CD4-positive, alpha-beta memory T cell (primary cell): ENCODE measurements at places on chromosomes 3 and 15. TPM values are rescaled to one million over a fixed set of nuclear protein-coding genes. Genes with fewer than 3 reads are reported as not detected.

The CPLX3 gene
- not detected for polyA plus RNA-seq

- H3K36me3 ChIP-seq: no peaks in the 10 kb centered on the region
- no peak overlapping the region for H3K27ac ChIP-seq
- H3K4me3 ChIP-seq: no peak overlapping the region
- no peaks in the 10 kb centered on the region for H3K27me3 ChIP-seq
- no peak for DNase-seq
Measured at GRCh38 chr15:57541271-57541670, 50.4 kb upstream of the MYZAP start.

DNA sequence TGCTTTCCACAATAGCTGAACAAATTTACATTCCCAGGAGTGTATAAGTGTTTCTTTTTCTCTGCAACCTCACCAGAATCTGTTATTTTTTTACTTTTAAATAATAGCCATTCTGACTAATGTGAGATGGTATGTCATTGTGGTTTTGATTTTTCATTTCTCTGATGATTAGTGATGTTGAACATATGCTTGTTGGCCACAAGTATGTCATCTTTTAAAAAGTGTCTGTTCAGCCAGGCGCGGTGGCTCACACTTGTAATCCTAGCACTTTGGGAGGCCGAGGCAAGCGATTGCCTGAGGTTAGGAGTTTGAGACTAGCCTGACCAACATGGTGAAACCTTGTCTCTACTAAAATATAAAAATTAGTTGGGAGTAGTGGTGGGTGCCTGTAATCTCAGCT is 619.3 kb downstream of the SI start:
- no peak overlapping the region for H3K4me3 ChIP-seq
- DNase-seq: no peak

DNA sequence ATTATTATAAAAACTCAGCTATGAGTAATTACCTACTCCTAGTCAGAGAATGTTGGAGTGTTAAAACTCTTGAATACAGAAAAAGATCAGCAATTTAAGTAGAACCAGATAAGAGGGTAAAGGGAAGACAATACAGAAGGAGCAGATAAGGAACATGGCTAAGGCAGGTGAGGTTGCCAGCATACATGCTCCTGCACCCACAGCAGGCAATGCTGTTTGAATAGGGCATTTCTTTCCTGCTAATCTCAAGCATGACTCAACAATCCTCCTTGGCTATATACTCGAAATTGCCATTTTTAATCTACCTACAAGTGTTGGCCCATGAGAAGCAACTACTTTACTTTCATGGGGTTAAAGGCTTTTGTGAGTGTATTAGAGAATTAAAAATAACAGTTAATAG is 494.5 kb downstream of the DIPK2A start:
- H3K4me1 ChIP-seq: no peaks in the 10 kb centered on the region
- no peak overlapping the region for H3K27ac ChIP-seq
- H3K36me3 ChIP-seq: no peaks in the 10 kb centered on the region
- no peaks in the 10 kb centered on the region for H3K27me3 ChIP-seq

- no peak for DNase-seq
- no peaks in the 10 kb centered on the region for H3K27me3 ChIP-seq
- no peak overlapping the region for H3K27ac ChIP-seq
- no peak overlapping the region for H3K4me3 ChIP-seq
- no peaks in the 10 kb centered on the region for H3K4me1 ChIP-seq
Measured at GRCh38 chr3:106946866-106947265, 430.4 kb upstream of the CCDC54 start.

- H3K4me3 ChIP-seq: no peak overlapping the region
- no peaks in the 10 kb centered on the region for H3K27me3 ChIP-seq
- DNase-seq: no peak
Measured at GRCh38 chr3:170611751-170612150, 25.9 kb upstream of the SLC7A14 start.

GRCh38 chr15:31442699-31443111 is 116.1 kb downstream of the KLF13 start:
- H3K27ac ChIP-seq: no peak overlapping the region
- H3K4me1 ChIP-seq: peaks cover 39% of the 10 kb centered on the region
- H3K36me3 ChIP-seq: no peaks in the 10 kb centered on the region
- DNase-seq: no peak
- H3K4me3 ChIP-seq: no peak overlapping the region
- H3K27me3 ChIP-seq: no peaks in the 10 kb centered on the region

GRCh38 chr3:61530355-61530754 is 31.0 kb upstream of the PTPRG start:
- H3K27me3 ChIP-seq: no peaks in the 10 kb centered on the region
- H3K36me3 ChIP-seq: no peaks in the 10 kb centered on the region
- no peak for DNase-seq

The CCDC54 gene
- polyA plus RNA-seq: 0.18 TPM

- H3K4me3 ChIP-seq: no peak overlapping the region
- H3K4me1 ChIP-seq: no peaks in the 10 kb centered on the region
- H3K36me3 ChIP-seq: no peaks in the 10 kb centered on the region
- no peaks in the 10 kb centered on the region for H3K27me3 ChIP-seq
Measured at GRCh38 chr3:30277494-30277893, 328.9 kb upstream of the TGFBR2 start.

DNA sequence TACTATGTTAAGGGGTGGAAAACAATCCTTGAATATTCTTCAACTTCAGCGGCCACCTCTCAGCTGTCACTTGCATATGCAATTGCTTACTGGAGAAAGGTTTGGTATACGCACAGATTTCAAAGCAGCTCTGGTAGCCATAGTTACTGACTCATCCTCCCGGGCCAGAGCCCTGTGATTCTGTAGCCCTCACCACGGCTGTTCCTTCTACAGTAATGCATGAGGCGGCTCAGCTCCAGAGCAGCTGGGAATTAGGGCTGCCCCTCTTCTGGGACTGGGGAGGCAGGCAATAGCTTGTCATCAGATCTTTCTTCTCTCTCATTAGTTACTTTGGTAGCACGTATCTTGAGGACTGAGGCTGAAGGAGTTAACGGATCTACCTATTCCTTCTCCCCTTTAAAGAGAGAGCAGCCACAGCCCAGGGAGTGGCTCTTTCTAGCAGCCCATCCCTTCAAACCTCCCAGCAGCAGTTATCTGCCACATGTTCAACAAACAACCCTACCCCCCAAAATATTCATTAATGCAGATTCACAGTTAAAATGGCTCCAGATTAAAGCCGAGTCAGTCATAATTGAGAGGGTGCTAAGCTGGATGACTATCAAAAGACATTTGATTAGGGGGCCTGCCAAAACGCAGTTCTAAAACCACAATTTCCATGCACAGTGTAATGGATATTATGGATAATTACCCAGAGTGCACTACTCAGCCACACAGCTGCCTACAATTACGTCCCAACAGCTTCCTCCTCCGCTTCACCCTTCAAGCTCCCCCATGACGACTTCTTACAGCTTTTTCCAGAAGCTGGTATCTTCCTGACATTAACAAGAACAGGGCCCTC is 54.7 kb downstream of the ETV5 start:
- H3K4me1 ChIP-seq: no peaks in the 10 kb centered on the region
- no peaks in the 10 kb centered on the region for H3K36me3 ChIP-seq
- H3K4me3 ChIP-seq: no peak overlapping the region
- DNase-seq: no peak

The VILL gene
- polyA plus RNA-seq: 18.0 TPM

DNA sequence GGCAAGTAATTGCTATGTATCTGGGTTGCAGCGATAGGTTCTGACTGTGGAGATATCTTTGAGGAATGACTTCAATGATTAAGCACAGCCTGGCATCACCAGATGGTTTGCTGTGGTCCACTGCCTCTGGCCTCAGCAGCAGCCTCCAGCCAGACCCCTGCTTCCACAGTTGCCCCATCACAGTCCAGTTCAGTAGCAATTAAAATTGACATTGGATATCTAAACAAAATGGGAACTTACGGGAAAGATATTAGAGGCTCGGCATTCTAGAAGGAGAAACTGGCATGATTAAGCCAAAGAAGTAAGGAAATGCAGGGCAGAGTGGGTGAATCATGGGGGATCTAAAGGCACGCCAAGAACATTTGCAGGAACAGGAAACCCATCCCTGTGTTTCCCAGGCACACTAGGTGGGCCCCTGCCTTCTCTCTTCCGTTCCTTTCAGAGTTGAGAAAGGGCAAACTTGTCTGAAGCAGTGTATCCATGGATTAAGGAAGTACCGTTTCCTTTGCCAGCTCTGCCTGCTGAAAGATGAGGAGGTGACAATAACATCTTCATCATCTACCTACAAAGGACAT is 36.3 kb upstream of the SH3BP5 start:
- H3K4me1 ChIP-seq: peaks cover 14% of the 10 kb centered on the region
- no peak for DNase-seq
- no peak overlapping the region for H3K27ac ChIP-seq
- no peak overlapping the region for H3K4me3 ChIP-seq

DNA sequence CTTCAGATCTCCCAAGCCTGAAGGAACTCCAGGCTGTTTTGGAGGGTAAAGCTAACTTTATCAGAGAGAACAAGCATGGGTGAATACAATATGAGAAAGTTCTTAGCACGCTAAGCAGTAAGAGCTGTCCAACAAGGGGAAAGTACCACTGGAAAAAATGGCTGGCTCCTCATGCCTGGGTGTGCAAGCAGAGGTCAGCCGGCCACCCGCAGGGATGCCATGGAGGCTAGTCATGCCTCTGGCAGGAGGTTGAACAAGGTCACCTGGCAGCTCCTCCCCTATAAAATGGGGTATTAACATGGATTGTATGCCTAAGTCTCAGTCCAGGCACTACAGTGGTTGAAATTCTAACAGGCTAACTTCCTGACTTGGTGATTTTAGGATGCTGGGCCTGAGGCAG is 75.4 kb upstream of the SLC6A1 start:
- H3K27ac ChIP-seq: no peak overlapping the region
- DNase-seq: no peak
- H3K4me1 ChIP-seq: no peaks in the 10 kb centered on the region
- no peak overlapping the region for H3K4me3 ChIP-seq
- no peaks in the 10 kb centered on the region for H3K27me3 ChIP-seq

DNA sequence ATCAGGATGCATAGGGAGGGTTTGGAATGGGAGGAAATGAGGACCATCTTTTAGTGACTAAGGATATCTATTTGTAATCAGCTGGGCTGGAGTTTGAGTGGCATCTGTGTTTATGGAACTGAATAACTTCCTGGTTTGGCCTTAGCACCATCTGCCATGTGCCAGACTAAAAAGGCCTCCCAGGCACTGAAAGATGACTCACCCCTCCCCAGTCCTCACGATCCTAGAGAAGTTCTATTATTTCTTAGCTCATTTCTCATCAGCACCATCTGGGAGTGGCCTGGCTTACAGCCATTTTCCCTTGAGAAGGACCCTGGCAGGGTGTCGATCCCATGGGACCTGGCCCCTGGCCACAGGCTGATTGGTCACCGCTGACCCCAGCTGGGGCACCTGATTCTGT is 23.9 kb upstream of the CTXND1 start:
- no peaks in the 10 kb centered on the region for H3K4me1 ChIP-seq
- DNase-seq: no peak
- no peaks in the 10 kb centered on the region for H3K36me3 ChIP-seq
- H3K4me3 ChIP-seq: no peak overlapping the region
- H3K27me3 ChIP-seq: no peaks in the 10 kb centered on the region

The SHQ1 gene
- 6.6 TPM for polyA plus RNA-seq

- H3K4me3 ChIP-seq: no peak overlapping the region
- peaks cover 3% of the 10 kb centered on the region for H3K27me3 ChIP-seq
- no peaks in the 10 kb centered on the region for H3K36me3 ChIP-seq
- DNase-seq: no peak
- peaks cover 10% of the 10 kb centered on the region for H3K4me1 ChIP-seq
Measured at GRCh38 chr15:68528626-68529290, 50.0 kb upstream of the CORO2B start.

DNA sequence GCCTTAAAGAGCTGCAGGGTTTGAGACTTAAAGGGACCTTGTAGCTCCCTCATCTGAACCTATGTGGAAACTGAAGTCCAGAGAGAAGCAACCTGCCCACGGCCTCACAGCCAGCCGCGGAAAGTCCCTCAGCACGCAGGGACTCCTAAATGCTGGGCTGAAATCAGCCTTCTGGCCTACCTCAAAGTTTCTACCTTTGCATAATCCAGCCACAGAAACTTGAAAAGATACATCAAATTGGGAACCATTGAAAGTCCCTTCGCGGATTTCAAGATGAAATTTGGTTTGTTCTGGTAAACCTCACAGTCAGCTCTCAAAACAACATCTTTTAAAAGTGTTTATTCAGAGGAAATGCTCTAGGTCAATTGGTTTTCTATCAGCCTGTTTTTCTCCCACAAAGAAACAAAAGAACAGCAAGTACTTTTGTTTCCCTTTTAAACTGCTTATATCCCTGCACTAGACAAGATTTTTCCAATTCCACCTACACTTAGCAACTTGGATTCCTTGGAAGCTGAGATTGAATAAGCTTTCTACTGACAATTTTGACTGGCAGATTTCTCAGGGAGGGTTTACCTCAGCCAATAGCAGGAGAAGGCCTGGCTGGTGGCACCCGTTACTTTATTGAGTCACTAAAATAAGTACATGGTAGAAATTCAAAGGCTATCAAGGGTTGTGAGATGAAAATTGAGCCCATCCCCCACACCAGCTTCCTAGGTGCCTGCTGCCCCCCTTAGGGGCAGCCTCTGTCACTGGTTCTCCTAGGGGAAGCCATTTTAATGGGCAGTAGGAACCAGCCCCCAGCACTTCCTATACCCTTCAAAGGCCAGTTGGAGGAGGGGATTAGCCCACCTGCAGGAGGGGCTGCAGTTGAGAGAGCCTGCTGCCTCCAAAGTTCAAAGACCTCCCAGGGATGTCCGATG is 171.2 kb downstream of the ADAMTS17 start:
- no peaks in the 10 kb centered on the region for H3K4me1 ChIP-seq
- no peaks in the 10 kb centered on the region for H3K27me3 ChIP-seq
- no peak overlapping the region for H3K4me3 ChIP-seq
- DNase-seq: no peak
- H3K27ac ChIP-seq: no peak overlapping the region

The EIF2A gene
- polyA plus RNA-seq: 58.9 TPM

DNA sequence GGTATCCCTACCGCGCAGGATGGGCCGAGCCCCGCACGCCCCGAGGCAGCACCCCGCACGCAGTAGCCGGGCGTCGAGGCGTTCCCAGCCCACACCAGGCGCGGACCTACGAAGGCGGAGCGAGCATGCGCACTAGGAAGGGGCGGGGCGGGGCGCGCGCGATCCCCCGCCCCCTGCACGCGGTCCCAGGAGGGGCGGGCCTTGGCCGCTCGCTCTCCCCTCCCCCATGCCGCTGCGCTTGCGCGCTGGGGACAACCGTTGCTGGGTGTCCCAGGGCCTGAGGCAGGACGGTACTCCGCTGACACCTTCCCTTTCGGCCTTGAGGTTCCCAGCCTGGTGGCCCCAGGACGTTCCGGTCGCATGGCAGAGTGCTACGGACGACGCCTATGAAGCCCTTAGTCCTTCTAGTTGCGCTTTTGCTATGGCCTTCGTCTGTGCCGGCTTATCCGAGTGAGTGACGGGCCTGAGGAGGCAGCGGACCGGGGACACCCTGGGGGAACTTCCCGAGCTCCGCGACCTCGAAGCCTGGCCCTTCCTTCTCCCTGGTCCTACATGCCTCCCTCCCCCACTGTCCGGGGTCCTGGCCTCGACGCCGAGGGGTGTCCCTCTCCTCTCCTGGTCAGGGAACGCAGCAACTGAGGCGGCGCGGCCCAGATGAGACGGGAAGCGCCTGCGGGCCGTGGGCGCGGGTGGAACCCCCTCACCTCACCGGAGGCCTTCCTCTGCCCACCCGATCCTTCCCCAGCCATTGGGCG is at the start of gene SPESP1:
Gene SPESP1 (plus strand): TSS at position 258 of the 755 bp plus-strand sequence. CDS start 129 bp downstream, at position 387.
- H3K4me1 ChIP-seq: no peaks in the 10 kb centered on the region
- no peaks in the 10 kb centered on the region for H3K27me3 ChIP-seq
- no peaks in the 10 kb centered on the region for H3K36me3 ChIP-seq
- DNase-seq: peak; percentile 3
- H3K4me3 ChIP-seq: no peak within 1 kb of the TSS
- no peak within 1 kb of the TSS for H3K27ac ChIP-seq
